Fibroblast of villous mesenchyme (primary cell): ENCODE measurements at places on chromosomes 1 and 21. TPM values are rescaled to one million over a fixed set of nuclear protein-coding genes. Genes with fewer than 3 reads are reported as not detected.

The PRR9 gene
- under 0.01 TPM in 1 of 2 replicates, not detected in the other for total RNA-seq

The IFT25 gene
- 23.5 and 30.2 TPM in 2 replicates for total RNA-seq

DNA sequence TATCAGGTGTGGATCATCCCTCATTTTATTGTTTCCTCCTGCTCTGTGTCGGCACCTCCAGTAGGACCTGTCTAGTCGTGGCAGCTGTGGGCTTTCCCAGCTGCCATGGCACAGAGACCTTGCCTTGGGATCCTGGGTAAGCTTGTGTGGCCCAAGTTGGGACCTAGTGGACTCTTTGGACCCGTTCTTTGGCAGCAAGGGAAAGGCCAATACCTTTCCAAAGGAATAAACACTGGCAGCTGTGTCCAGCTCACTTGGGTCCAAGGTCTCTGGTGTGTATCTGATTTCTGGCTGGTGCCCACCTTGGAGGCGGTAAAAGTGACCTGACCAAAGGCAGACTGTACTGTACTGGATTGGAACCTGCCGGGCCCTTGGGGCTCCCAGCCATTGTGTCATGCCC, 21.8 kb downstream of the DIP2A start:
- no peak for DNase-seq

The HAO2 gene
- total RNA-seq, result not detected in 2 replicates

The AVPR1B gene
- total RNA-seq, result not detected in 2 replicates

The ARHGAP30 gene
- total RNA-seq, result under 0.01 TPM in 1 of 2 replicates, not detected in the other

- no peak for DNase-seq
Measured at GRCh38 chr1:54538538-54538937, 9.5 kb upstream of the ACOT11 start.

DNA sequence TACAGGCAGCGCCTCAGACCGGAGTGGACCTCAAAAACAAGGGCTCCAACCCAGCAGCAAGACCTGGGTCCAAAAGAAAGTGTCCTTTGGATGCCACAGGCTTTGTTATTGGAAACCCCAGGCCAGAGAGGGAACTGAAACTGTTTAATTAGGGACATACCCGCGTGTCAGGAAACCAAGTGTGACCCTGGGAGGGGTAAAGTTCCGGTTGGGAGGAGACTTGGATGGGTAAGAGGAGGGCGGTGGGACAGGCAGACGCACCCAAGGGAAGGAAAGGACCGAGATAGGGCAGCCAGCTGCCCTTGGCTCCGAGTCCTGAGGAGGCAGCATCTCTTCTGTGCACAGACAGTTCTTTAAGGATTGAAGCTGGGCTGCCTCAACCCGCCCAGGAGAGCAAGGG, 71.4 kb downstream of the CDC7 start:
- DNase-seq, result no peak

DNA sequence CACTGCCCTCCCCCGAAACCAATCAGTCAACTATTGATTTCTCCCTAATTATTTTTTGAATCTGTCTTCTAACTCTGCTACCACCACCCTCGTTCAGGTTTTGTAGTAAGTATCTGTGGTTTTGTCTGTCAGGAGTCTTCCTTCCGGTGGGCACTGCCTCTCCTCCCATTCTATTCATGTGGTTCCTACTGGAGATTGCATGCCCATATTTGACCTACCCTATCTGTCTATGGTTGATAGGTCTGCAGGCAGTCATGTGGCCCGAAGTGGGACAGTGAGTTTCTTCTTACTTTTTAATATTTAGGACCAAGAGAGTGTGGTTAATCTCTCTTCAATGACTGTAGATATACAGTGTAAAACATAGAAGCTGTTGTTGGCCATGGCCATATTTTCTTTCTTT, 17.8 kb upstream of the MAST2 start:
- no peak for DNase-seq

The ILDR2 gene
- total RNA-seq, result 0.32 and 0.43 TPM in 2 replicates

GRCh38 chr1:11072216-11072917, 12.5 kb upstream of the SRM start:
- DNase-seq, result no peak

The CFAP57 gene
- under 0.01 TPM in 2 replicates for total RNA-seq

DNA sequence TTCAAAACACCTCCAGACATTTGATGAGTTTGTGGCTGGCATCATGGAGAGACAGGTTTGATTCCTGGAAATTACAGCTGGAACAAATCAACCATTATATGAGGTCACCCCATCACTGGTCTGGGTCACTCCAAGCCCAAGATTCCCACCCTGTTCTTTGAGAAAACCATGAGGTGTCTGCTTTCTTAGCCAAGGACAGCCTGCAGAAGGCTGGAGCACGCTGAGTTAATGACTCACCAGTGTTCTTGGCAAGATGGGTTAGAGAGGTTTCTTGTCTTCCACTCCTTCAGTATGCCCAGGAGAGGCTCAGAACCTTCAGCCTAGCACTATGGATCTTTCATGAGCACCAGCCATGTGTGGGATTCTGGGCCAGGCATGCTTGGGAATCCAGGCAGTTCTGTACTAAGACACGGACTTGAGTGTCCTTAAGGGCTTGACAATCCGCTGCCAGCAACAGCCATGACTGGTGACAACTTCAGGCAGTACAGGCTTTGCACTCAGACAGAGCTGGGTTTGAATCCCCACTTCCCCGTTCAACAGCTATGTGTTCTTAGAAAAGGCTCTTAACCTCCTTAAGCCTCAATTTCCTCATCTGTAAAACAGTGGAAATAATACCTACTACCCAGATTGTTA, 43.9 kb downstream of the GRHL3 start:
- DNase-seq, result peak; percentile 70

DNA sequence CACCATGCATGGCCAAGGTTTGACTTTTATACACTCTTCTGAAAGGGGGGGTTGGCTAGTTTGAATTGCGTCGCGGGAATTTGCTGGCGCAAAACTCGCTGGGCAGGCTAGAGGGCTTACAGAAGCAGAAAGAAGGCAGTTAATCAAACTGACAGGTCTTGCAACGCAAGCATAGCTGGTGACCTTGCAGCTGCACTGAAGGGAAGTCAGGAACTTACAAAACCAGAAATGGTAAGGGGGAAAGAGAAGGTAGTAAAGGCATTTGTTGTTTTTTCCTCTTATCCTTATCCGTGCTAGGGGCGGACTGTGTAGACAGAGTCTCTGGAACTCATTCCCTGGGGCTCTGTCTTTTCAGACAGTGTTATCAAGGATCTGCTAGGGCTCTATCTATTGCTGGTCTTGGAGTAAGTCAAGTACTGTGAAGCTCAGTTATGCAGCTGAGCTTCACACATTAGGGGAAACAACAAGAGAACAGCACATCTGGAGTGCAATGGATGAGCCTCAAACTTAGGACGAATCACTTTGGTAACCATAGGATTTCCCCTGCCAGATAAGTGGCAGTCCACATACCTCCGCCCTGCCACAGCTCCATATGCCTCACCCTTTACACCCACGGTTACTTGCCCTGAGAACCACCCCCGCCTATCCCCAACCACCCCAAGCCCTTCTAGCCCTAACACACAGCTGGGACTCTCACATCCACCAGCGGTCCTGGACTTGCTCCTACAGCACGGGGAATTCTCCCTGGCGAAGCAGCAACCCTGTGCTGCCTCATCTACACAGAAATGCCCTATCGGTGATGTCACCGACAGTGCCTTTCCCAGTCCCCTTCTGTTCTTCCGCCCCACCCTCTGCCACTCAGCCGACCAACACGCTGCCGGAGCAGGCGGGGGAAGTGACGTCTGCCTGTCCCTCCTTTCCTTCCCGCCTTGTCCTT, 251.4 kb downstream of the FAM72C start:
- peak; percentile 8 for DNase-seq

The B3GALT6 gene
- total RNA-seq, result 25.0 and 30.3 TPM in 2 replicates

The TMPRSS3 gene
- not detected in 2 replicates for total RNA-seq

The CTH gene
- 4.2 and 4.7 TPM in 2 replicates for total RNA-seq

The NCF2 gene
- total RNA-seq, result 1.6 TPM in 1 of 2 replicates, not detected in the other
